Umbilical cord (tissue), 2 donors: ENCODE measurements at places on chromosomes 3 and 15. TPM values are rescaled to one million over a fixed set of nuclear protein-coding genes. Genes with fewer than 3 reads are reported as not detected.

RAB27A gene
- 39.5 TPM for total RNA-seq

C3orf85 gene
- 2.6 TPM for total RNA-seq

CCDC13 gene
- not detected for total RNA-seq

SIDT1 gene
- total RNA-seq = 19.0 TPM

CACNA1D gene
- 11.6 TPM for total RNA-seq

GRCh38 chr3:47054412-47054811 lies 74.9 kb downstream of the NBEAL2 start:
- DNase-seq = no peak

DNA sequence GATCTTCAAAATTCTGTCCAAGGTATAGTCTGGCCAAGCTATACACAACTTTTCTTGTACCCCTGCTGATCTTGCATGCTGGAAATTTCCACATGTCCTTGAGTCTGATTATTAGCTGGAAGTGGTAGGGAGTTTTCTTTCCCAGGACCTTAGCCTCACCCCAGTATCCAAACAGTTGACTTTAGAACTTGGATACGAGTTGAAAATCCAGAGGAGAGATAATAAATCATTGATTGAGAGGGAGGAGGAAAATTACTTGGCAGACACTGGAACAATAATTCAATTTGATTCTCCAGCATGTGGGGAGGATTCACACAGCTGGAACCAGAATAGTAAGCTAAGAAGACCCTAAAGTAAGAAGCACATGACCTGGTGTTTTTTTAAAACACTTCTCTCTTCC lies 116.4 kb downstream of the IL5RA start:
- DNase-seq = no peak

DNA sequence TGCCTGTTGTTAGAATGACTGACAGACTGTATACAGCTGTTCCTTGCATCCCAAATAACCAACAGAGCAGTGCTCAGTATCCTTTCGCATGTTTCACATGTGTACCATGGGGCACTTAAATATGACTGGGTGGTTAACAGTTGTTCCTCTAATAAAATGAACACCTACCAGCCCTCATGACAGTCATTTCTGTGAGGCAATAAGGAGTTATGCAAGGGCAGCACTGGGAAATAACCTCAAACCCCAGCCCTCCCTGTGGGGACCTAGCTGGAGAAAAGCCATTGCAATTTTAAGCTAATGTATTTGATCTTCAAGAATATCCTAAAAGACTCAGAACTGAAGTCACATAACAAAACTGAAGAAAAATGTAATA lies 7.3 kb downstream of the RFT1 start:
- DNase-seq = no peak

GRCh38 chr3:64489361-64490044 lies 198.3 kb downstream of the ADAMTS9 start:
- peak; percentile 68 for DNase-seq

DNA sequence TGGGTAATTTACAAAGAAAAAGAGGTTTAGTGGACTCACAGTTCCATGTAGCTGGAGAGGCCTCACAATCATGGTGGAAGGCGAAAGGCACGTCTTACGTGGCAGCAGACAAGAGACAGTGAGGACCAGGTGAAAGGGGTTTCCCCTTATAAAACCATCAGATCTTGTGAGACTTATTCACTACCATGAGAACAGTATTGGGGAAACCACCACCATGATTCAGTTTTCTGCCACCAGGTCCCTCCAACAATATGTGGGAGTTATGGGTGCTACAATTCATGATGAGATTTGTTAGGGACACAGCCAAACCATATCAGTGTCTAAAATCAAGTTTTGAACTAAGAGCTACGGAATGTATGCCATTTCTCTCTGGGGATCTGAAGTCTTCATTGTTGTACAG lies 354.8 kb upstream of the C2CD4B start:
- no peak for DNase-seq

- peak; percentile 8 for DNase-seq
These were observed 1455.9 kb downstream of the SI start for GRCh38 chr3:163622384-163622783.

DNA sequence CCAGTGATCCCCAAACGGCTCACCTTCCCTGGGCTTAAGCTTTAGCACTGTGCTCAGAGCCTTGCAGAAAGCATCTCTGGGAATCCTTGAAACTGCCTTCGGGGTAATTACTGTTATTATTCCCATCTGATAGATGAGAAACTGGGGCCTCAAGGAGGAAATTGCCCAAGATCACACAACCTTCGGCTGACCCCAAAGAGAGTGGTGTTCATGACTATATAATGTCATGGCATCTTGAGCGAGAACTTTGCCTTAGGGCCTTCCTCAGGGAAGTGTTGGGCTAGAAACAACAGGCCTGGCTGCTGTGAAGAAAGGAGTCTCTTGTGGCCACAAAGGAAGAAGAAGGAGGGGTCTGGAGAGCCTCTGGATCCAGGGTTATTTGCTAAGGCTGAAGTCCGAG lies 388.7 kb upstream of the CFAP20DC start:
- DNase-seq = no peak

DNA sequence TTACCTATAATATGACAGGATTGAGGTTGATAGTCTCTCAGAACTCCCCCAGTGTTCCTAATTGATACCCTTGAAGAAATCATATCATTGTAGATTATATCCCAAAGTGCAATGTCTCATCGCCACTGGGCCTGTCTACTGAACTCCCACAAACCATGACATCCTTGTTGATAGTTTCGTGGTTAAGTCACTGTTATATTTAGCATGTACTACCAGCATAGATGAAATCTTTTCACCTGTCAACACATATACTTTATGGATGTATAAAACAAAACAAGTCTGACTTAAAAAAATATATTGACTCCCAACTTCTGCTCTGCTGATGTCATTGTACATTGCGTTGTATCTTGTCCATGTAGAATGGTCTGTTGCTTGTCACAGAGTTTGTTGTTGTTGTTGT lies 128.1 kb downstream of the IQCH start:
- no peak for DNase-seq

DNA sequence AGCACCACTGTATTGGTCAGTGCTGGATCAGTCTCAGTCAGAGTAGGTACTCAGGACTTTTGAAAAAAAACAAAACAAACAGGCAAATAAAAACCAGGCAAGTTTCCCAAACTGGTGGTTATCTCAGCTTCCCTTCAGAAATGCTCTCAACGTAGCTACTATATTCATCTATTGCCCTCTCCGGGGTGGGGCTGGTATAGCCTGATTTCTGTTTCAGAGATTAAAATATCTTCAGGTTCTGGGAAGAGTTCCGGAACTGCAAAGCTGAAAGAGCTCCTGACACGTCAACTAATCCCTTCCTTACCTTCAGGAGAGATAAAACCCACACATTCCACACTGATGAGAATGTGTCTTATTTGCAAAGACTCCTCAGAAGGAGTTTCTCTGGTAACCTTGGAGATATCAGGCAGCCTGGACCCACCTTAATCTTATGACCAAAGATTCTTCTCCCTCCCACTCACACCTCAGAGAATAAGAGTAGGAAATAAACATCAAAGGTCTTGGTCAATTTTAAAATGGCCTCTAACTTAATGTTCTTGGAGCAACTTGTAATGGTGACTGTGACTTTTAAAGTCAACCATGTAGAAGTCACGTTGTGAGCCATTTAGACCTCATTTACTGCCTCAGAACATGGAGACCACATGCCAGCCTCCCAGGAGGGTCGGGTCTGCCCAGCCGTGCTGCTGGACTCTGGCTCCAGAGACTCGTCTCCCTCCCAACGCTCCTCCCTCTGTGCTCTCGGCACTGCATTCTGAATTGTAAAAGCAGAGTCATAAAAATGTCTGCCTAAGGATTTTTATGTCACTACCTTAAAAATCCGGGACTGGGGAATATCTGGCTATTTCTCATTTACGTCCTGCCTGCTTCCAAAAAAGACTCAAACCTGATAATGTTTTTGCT lies 53.8 kb downstream of the CDCP1 start:
- peak; percentile 85 for DNase-seq

DNA sequence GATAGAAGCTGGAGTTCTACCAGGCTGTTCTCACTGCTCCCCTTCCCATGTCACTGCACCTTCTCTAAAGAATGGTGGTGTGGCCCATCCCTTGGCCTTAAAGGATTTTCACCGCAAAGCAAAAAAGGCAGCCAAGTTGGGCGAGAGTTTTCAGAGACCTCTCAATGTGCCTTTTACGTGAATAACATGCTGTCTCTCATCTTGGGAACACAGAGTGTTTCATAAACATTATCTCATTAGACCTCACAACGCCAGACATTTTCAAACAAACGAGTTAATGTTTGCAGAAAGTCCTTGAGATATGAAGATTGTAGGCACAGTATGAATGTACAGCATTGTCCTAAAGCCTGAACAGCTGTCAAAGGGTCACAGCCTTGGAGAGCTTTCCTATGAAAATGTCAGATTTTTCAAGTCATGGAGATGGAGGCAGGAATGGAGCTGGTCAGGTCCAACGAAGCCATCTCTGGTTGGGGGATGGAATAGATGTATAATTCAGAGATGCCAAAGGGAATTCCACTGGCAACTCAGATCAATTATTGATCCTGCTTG lies 21.3 kb downstream of the TM4SF1 start:
- no peak for DNase-seq

GRCh38 chr15:29040370-29040751 lies 154.6 kb downstream of the APBA2 start:
- peak; percentile 95 for DNase-seq

- DNase-seq = no peak
These were observed 749 bp downstream of the RSRC1 start for GRCh38 chr3:158110658-158111018.

DNA sequence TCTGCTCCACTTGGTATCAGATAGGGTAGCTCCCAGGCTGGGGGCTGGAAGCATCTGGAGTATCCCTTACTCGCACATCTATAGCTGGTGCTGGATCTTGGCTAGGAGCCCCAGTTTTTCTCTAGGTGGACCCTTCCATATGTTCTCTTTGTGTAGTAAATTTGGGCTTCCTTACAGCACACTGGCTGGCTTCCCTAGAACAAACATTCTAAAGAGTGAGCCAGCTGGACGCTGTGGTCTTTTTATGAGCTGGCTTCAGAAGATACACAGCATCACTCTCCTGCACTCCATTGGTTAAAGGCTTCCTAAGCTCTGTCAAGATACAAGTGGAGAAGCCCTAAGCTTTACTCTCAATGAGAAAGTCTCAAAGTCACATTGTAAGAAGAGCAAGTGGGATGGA lies 322.1 kb downstream of the WDR72 start:
- DNase-seq = no peak

- no peak for DNase-seq
These were observed 740 bp downstream of the MAGI1 start for GRCh38 chr3:66037986-66038369.

GRCh38 chr3:108008106-108008505 lies 82.7 kb downstream of the CD47 start:
- DNase-seq = no peak

- no peak for DNase-seq
These were observed 15.5 kb upstream of the CPEB1 start for GRCh38 chr15:82662641-82663040.

- no peak for DNase-seq
These were observed 40.4 kb upstream of the ACKR4 start for GRCh38 chr3:132556508-132557159.

GRCh38 chr3:125624341-125624740 lies 29.0 kb upstream of the OSBPL11 start:
- DNase-seq = peak; percentile 25

DNA sequence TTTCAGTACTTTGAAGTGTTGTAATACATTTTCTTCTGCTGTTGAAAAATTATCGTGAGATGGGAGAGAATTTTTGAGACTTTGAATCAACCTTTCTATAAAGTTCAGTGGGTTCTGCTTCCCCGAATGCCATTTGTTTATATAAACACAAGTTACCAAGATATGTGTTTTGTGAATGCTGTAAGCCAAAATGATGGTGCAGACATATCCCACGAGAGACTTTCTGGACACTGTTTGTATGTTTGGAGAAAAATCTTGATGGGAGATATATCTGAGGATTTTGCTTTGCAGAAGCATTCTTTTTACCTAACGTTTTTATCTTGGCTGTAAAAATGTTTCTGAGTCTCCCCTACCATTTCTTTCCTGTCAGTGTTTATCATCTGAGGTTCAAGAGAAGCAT lies 526.6 kb upstream of the ZNF717 start:
- peak; percentile 32 for DNase-seq

- peak; percentile 35 for DNase-seq
These were observed 88.2 kb downstream of the FAM43A start for GRCh38 chr3:194773771-194774455.

DNA sequence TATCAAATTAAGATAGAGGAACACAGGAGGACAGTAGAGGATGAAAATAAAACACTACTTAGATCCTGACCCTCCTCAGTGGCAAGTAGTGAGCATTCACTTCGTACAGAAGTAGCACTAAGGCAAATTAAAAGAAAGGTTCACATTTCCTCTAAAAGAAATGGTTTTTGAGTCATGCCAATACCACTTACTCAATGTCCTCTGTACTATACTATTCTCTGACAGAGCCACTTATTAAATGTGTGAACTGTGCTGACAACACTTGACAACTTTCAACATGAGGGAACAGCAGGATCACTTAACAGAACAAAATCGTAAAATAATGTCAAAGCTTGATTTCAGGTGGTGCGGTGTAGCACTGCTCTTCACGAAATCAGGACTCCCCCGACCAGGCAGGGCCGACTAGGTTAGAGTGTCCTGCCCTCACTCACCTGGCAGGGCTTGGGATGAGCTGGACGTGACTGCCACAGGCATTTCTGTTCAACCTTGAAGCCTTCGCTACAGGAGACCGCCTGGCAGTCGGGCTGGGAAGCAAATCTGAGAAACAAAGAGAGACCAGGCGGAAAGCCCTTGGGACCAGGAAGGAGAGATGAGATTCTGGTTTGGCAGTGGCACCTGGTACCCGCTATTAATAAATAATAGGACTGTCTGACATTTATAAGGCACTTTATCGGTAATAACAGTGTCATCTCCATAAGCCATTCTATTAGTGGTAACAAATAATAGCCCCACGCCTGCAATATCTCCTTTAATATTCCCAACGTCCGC lies 611 bp upstream of the SLC27A2 start:
- DNase-seq = no peak

DNA sequence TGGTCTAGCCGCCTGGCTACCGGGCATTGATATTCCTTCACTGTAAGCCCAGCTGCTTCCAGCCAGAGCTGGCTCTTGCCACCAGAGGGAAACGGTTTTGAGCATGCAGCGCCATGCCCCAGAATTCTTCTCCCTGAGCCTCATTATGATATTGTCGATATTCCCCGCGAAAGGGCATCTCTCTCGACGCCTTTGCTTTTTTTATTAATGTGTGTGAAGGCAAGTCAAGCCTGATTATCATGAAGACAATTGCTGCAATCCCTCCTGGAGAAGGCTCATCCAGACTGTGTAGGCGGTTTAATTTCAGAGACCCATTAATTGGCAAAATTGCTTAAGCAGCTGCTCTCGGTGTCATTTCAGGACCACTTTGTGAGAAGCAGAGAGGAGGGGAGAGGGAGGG lies 321.2 kb upstream of the TLE3 start:
- DNase-seq = no peak
